ENCODE measurements at places on chromosomes 4 and X.

GRCh38 chr4:73450398-73451004, 14.5 kb downstream of the AFP start:
- DNase-seq = peak; percentile 63

DNA sequence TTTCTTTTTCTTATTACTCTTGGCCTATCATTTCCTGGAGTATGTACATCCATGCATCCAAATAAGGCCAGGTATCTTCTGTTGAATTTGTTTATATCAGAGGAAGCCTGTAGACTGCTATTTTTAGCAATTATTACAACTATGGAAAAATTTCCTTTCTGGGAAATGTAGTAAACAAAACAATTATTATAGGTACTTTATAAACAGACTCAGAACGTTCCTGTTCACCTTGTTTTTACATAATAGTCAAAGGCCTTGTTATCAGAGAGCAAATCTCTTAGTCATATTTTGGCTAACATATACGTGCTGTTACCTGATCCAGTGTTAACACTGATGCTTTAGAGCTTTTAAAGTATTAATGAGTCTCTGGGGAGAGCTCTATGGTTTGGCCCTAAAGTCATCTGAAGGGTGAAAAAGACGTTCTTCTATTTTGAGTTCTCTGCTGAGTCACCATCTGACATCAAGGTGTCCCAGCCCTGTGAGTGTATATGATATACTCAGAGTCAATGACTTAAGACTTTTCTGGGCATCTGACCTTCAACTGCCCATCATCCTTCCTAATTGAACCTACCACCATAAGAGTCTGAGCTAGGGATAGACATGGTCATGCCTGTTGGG, 7.3 kb downstream of the SPARCL1 start:
- DNase-seq = peak; percentile 78

- DNase-seq = peak; percentile 6
Observed at GRCh38 chr4:8534129-8534528, 46.1 kb upstream of the GPR78 start.

DNA sequence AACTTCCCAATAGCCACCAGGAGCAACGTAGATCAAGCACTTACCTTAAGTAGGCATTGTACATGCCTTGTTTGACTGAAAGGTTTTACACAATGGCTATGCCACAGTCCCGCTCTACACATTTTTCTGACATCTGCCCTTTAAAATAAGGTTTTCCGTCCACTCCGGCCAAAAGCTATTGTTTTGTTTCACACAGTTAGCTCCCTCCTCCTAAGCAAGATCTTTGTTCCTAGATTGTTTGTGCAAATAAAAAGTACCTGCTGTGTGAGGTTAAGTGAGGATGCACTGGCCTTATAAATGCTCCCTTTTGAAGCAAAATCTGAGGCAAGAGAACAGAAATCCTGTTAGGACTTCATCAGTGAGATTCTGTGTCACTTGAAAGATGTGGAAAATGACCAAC, 11.8 kb downstream of the SCD5 start:
- DNase-seq = no peak

DNA sequence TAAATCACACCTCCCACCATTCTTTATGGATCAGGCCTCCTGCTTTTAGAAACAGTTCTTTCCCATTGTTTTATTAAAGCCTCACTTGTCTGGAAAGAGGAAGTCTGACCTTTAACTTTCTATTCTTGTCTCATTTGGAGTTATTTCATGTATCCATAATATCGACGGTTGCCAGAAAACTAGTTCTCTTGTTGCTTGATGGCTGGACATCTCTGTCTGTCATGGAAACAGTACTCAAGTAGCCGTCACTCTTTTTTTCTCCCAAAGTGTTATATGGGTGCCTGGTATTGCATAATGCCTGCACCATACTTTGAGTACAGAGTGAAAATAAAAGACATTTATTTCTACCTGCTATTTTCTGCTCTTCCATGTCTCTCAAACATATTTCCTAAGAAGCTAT, 61.4 kb downstream of the PHEX start:
- DNase-seq = no peak

DNA sequence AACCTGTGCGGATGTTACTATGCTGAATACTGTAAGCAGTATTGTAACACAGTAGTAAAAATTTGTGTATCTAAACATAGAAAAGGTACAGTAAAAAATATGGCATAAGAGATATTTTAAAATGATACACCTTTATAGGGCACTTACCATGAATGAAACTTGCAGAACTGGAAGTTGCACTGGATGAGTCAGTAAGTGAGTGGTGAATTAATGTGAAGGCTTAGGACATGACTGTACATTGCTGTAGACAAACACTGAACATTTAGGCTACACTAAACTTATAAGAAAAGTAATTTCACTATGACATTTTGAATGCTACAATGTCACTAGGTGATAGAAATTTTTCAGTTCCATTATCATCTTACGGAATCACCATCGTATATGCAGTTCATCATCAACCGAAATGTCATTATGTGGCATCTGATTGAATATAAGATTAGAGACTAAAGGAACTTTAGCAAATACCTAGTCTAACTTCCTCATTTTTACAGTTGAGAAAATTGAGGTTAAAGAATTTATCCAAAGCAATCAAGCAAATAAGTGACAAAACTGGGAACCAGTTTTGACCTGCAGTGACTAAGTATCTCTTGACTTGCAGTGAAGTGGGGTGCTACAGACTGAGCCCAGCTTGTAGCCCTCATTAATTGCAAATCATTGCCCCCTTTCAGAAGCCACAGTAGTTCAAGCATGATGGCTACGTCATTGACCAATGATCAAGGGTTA, 55.3 kb downstream of the EGF start:
- no peak for DNase-seq

DNA sequence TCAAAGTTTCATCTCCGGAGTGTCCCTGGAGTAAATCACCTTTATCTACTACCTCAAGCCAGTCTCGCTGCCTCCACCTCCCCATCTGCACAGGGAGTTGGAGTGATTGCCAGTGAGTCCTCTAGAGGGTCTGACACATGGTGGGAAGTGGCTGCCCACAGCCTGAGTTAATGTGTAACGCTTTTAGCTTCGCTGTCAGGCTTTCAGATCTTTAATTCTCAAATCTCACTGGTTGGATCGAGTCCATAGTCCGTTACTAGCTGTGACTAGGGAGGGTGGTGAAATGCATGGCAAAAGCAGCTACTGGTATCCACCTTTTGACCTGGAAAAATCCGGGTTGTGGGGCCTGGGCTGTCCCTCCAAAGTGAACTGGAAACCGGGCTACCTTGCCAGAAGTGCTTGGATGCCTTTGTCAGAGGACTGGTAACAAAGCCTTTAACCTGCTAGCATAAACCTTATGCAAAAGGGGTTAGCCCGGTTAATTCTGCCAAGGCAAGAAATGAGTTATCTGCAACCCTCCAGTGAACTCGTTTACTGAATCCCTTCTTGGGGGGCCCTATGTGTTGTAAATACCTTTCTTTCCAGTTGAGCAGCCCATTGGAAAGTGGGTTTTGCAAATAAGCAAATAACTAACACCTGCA, 5.1 kb upstream of the WDR1 start:
- no peak for DNase-seq

DNA sequence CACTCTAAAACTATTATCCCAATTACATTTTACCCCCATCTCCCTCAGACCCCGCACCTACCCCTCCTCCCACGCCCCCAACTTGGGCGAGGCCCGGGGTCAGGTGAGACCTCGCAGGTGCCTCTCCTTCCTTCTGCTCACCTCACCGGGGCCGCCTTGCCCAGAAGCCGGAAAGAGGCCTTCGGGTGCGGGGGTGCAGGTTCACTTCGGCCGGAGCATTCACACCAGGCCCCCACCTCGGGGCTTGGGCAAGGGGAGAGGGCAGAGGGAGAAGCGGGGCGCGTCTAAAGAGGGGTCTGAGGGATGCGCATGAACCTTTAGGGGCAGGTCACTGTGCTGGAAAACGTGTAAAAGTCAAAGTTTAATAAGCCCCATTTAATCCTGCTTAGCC, 427 bp downstream of the ZNF182 start:
- no peak for DNase-seq

DNA sequence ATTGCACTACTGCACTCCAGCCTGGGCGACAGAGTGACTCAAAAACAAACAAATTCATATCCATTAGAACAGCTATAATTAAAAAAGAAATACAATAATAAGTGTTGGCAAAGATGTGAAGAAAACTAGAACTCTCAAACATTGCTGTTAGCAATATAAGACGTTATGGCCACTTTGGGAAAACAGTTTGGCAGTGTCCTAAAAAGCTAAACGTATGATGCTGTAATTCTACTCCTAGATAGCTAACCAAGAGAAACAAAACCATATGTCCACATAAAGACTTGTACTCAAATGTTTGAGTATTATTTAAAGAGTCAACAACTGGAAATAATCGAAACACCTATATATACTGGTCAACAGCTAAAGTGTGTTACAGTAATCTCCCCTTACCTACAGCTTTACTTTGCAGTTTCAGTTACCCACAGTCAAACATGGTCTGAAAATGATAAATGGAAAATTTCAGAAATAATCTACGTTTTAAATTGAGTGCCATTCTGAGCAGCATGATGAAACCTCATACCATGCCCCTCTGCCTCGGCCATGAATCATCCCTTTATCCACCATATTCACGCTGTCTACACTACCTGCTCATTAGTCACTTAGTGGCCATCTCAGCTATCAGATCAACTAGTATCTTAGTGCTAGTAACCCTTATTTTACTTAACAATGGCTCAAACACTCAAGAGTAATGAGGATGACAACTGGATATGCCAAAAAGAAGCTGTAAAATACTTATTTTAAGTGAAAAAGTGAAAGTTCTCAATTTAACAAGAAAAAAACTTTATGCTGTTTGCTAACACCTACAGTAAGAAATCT, 4.9 kb downstream of the ELF2 start:
- no peak for DNase-seq

GRCh38 chr4:152074573-152074972, 313.8 kb upstream of the GATB start:
- DNase-seq = no peak

DNA sequence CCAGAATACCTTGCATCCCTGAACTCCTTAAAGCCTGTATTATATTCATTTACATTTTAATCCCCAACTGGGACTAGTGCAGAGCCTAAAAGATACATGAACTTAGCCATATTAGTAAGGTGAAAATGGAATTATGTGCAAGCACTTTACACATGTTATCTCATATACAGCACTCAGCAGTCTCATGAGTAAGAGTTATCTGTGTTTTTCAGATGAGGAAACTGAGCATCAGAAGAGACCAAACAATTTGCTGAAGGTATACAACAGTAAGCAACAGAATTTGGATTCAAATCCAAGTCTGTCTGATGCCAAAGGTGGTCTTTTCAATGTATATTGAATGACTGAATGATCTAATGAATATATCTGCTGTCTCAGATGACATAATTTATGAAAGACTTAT, 12.3 kb downstream of the ATP7A start:
- DNase-seq = no peak

GRCh38 chr4:105198541-105198940, 51.9 kb downstream of the TET2 start:
- no peak for DNase-seq

DNA sequence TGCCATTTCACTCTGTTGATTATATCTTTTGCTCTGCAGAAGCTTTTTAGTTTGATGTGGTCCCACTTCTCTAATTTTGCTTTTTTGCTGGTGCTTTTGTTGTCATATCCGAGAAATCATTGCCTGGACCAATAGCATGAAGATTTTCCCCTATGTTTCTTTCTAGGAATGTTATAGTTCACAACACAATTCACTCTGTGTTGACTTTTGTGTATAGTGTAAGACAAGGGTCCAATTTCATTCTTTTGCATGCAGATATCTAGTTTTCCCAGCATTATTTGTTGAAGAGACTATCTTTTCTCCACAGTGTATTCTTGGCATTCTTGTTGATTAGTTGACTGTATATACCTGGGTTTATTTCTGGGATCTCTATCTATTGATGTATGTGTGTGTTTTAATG, 8.3 kb upstream of the CPE start:
- DNase-seq = no peak

DNA sequence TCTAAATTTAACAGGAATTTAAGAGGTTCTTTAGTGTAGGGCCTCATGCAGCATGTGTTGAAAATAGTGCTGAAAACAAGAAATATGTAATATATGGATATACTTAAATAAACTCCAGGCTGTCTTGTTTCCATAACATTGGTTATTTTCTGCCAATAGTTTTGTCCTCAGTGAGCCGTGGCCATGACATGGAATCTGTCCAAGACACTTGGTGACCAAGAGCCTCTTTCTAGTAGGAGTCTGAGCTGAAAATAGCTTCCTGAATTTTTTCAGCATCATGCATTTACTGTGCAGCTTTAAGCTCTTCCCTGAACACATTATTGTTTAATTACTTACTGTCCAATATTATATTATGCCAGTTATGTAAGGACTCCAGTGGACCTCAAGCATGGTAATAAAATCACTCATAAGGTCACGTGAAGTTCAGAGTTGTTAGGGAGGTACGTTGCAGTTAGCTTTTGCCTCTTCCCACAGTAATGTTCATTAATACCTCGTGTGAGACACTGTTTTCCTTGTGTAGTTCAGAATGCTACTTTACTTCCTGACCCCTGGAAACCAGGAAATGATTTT, 488.2 kb downstream of the GRID2 start:
- DNase-seq = peak; percentile 6

DNA sequence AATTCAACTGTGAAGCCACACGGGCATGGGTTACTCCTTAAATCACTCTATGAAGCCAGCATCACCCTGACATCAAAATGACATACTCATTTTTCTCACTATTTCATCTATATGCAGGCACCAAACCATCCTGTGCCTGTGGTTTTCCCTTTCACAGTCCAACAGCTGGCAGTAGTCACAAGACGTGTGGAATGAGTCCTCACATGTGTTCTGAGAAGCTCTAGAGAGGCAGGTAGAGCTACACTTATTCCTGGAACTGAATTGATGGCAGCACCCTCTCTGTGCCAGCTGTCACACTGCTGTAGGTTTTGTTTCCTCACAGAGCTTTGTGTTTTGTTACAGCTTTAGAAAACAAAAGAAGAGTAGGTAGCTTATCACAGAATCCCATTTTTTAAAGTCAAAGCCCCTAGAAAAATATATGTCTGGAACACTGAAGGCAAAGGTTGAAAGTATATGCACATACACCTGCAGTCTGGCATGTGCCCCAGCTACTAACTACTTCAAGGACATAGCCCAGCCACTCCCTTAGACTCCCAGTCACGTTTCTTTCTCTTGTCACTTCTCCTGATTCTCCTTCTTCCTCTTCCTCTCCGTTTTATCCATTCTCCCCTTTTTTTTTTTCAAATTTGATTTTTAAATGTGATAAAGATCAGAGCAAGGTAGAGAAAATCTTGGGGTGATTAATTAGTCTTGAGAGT, 107.1 kb downstream of the ANXA10 start:
- no peak for DNase-seq

DNA sequence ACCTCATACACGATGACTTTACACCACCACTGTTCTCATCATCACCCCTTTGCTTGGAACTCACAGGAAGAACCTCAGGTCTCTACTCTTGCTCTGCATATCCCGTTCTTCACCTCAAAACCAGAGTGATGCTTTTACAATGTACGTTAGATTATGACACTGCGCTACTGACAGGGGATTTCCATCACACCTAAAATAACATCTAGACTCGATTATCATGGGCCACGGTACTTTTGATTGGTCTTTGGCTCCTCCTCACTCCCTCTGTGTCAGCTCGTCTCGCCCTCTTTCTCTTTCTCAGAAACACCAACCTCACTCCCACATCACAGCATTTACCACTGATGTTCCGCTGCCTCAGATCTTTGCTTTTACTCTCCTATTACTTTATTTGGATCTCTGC, 172.4 kb downstream of the TLL1 start:
- DNase-seq = no peak
